ENCODE measurements at places on chromosomes 6 and 20.

- DNase-seq: no peak
Measured at GRCh38 chr6:75864446-75864845, 115.4 kb downstream of the MYO6 start.

- DNase-seq: no peak
Measured at GRCh38 chr6:149860834-149861602, 3.1 kb downstream of the LRP11 start.

DNA sequence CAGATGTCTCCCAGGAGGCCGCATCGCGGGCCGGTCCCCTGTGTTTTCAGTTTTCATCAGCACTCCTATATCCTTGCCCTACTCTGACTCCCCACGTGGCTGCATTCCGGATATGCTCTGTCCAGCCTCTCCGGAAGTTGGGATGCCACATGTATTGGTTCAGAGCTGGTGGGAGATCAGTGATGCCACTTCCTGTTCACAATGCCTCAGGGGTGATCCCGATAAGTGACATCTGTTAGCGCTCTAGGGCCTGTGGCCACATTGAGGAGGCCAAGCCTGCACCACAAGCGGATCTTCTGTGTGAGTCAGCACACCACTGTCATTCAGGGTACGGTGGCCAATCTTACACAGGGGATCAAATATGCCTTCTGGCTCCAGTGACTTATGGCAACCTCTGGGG, 57.8 kb downstream of the PPP1R3G start:
- DNase-seq: no peak

DNA sequence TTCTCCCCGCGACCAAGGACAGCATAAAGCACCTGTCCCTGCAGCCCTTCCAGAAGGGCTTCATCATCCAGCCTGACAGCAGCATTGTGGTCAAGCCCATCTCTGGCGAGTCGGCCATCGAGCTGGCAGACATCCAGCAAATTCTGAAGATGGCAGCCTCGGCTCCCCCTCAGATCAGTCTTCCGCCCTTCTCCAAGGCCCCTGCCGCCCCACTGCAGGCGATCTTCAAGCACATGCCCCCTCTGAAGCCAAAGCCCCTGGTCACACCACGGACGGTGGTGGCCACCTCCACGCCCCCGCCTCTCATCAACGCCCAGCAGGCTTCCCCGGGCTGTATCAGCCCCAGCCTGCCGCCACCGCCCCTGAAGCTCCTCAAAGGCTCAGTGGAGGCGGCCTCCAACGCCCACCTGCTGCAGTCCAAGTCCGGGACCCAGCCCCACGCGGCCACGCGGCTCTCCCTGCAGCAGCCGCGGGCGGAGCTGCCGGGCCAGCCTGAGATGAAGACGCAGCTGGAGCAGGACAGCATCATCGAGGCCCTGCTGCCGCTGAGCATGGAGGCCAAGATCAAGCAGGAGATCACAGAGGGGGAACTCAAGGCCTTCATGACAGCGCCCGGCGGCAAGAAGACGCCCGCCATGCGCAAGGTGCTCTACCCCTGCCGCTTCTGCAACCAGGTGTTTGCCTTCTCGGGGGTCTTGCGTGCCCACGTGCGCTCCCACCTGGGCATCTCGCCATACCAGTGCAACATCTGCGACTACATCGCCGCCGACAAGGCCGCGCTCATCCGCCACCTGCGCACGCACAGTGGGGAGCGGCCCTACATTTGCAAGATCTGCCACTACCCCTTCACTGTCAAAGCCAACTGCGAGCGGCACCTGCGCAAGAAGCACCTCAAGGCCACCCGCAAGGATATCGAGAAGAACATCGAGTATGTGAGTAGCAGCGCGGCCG, 83.3 kb downstream of the SSR1 start:
- DNase-seq: no peak

GRCh38 chr6:17932330-17932852, 55.0 kb downstream of the KIF13A start:
- no peak for DNase-seq

DNA sequence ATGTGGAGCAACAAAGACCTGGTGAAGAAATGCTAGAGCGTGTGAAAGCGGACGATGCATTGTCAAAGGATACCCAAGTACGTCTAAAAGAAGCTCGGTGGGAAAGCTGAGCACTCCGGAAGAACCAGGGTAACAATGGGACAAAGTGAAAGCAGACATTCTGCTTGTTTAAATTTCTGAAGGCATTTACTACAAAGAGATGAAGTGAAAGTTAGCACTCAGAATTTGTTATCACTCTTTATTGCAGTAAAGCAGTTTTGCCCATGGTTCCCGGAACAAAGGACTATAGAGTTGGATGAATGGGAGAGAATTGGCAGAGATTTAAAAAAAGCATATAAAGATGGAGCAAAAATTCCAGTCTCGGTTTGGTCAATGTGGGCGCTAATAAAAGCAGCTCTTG, 12.8 kb upstream of the IRAK1BP1 start:
- DNase-seq: no peak

DNA sequence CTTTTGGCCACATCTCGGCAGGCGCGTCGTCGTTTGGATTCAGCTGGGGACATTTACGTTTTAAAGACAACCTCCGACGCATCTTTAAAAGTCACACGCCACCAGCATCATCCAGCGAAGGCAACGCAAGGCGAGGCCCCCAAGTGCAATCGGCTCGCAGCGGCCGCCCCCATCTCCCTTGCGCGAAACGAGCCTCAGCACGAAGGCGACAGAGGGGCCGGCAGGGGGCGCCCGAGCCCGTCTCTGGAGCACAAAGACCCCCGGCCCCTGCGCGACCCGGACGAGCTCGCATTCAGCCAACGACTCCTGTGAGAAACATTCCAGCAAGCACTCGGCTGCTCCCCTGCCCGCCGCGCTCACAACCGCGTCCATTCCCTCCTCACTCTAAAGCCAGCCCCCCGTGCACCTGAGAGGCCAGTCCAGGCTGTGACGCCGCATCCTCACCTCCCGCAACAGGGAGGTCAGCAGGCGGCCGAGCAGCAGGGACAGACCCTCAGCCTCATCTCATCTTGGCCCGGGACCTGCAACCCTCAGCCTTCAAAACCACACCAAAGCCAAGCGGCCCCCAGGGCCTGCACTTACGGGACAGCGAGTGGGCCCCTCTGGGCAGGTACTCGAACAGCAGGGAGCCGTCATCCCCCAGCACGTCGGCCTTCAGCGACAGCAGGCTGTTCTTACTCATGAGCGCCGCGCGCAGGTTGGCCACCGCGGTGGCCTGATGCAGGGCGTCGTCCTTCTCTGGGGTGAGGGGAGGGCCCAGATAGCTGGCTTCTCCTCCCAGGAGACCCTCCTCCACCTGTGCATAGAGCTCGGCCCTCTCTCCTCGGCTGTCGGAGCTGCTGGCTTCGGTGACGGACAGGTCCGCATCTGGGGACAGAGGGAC, 35.8 kb downstream of the SLC2A4RG start:
- DNase-seq: peak; percentile 22

GRCh38 chr6:153621491-153621890, 417.5 kb upstream of the OPRM1 start:
- DNase-seq: no peak

- DNase-seq: no peak
Measured at GRCh38 chr6:3230900-3231246, 3.4 kb upstream of the TUBB2B start.

- no peak for DNase-seq
Measured at GRCh38 chr6:15184441-15184861, 61.4 kb upstream of the JARID2 start.

GRCh38 chr6:41663568-41663967, 25.3 kb downstream of the MDFI start:
- no peak for DNase-seq

DNA sequence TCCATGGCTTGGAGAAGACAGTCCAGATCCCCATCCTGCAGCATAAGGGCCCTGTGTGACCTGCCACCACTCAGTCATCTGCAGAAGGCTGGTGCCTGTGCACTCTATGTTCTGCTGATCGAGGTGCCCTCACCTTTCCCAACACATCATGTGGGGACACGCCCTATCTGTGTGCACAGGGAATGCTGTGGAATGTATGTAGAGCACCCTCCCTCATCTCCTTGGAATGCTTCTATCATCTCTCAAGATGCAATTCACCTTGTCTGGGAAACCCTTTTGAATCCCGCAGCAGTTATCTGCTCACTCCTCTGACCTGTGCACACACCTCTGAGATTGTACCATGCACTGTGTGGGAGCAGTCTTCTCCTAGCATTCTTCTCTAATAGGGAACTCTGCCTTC, 207.2 kb upstream of the SSTR4 start:
- DNase-seq: no peak

DNA sequence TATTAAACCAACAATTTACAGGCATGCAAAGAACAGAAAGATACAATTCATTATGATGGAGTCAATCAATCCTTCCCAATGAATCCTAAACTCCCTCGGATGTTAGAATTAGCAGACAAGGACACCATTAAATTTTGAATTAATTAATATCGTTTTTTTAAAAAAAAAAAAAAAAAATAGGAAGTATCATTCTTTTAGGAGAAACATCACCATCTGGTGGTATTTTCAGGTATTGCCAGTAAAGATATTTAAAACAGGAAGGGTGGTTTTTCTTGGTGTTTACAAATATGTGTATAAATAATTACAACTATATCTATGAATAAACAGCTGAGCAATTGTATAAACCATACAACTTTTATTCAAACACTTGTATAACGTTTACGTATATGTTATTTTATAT, 564.4 kb downstream of the HAO1 start:
- DNase-seq: no peak
